Stimulated activated CD8-positive, alpha-beta memory T cell treated with anti-CD3 and anti-CD28 coated beads, Interleukin-7, amount 100 ng/mL, for 1 hour (primary cell): ENCODE measurements at places on chromosomes 13 and 19.

GRCh38 chr19:3652422-3652821 is 25.8 kb upstream of the CACTIN start:
- no peak for DNase-seq

- no peak for DNase-seq
Observed at GRCh38 chr19:13128583-13128982, 10.5 kb downstream of the NACC1 start.

GRCh38 chr19:4083677-4084546 is 17.2 kb upstream of the ZBTB7A start:
- no peak for DNase-seq

GRCh38 chr13:104766319-104766718 is 1700.1 kb upstream of the SLC10A2 start:
- DNase-seq = no peak

- no peak for DNase-seq
Observed at GRCh38 chr19:37933937-37934358, 26.9 kb downstream of the SIPA1L3 start.
